NCI-H1436 treated with DMSO at 0.1 percent for 48 hours (cell line): ENCODE measurements at places on chromosomes 11 and 22.

- DNase-seq: no peak
Observed at GRCh38 chr11:79110796-79111195, 330.0 kb downstream of the TENM4 start.

DNA sequence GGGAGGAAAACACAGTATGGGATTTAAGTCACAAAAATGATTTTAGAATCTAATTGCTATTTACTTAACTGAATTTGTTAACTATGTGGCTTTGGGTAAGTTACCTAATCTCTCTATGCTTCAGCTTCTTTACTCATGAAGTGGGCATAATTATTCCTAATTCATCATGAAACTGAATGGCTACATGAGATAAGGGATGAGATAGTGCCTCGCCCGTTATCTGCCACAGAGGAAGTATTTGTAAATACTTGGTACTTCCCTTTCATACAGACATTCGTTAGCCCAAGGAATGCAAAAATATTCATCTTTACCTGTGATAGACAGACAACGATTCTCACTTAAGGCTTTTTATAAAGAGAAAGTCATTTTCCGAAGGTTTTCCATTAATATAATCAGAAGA is 221.2 kb upstream of the BLID start:
- DNase-seq: no peak

DNA sequence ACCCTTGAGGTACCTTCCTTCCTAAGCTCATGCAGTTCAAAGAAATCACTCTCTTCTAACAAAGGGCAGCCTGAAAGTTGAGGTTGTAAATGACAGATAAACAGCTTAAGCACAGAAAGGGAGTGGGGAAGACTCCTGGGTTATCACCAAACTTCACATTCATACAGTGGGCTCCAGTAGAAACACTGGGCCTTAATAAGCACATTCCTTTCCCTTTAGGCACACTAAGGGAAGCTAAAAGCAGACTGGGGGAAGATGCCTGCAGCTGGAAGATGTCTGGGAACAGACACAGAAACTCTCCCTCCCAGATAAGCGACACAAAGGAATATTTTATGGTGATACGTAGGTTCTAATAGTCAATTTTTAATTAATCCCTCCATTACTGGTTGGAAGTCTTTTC is 350.3 kb upstream of the MPPED2 start:
- no peak for DNase-seq

DNA sequence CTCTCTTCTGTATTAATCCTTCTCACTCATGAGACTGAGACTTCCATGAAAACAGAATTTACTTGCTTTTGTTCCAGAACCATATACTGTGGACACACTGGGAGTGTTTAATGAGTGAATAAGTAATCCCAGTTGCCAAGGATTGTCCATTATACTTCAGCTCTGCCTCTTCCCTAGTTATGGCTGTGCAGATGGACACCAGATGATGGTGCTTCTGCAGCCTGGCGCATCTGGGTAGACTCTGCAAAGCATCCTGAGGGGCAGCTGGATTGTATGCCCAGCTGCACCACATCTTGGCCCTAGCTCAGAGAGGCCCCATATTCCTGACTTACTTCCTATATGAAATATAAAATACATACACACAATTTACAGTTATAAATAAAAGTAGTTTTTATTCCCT is 43.5 kb downstream of the DBX1 start:
- no peak for DNase-seq

DNA sequence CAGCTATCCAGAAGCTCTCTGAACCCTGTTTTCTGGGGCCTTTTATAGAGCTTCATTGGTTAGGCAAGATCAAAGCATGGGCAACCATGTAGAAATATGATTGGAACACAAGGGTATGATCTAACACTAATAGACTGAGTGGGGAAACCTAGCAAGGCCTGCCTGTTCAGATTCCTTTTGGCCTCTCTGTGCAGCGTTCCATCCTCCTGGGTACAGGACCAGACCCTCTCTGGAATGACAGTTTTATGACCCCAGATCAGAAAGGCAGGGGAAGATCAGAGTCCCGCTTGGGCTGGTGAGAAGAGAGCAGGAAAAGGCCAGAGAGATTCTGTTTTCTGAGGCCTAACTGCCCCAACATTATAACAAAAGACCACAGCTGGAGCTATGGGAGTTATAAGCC is 36.7 kb upstream of the VWA5A start:
- DNase-seq: no peak

GRCh38 chr11:71472357-71472885 is 19.4 kb downstream of the NADSYN1 start:
- DNase-seq: no peak

GRCh38 chr11:127925475-127925874 is 661.9 kb downstream of the ETS1 start:
- no peak for DNase-seq

- DNase-seq: no peak
Observed at GRCh38 chr22:45262195-45262930, 21.7 kb upstream of the KIAA0930 start.

GRCh38 chr11:58606930-58607714 is 15.3 kb upstream of the CNTF start:
- DNase-seq: no peak

DNA sequence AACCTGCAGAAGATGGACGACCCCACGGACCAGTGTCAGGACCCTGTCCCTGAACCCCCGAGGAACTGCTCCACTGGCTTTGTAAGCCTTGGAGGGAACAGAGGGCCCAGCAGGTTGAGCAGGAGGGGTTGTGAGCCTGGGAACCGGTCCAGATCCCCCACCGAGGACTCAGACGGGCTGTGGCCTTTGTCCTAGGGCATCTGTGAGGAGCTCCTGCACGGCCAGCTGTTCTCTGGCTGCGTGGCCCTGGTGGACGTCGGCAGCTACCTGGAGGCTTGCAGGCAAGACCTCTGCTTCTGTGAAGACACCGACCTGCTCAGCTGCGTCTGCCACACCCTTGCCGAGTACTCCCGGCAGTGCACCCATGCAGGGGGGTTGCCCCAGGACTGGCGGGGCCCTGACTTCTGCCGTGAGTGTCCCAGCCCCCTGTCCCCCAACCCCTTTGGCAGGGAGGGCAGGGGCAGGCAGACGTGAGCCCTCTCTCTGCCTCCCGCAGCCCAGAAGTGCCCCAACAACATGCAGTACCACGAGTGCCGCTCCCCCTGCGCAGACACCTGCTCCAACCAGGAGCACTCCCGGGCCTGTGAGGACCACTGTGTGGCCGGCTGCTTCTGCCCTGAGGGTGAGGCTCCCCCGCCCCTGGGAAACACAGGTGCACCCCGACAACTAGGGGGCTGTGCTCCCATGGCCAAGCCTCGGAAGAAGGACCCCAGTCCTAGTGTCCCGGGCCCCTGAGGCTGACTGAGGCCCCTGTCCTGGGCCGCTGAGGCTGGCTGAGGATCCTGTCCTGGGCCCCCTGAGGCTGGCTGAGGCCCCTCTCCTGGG is 6.4 kb downstream of the MUC5AC start:
- DNase-seq: no peak

DNA sequence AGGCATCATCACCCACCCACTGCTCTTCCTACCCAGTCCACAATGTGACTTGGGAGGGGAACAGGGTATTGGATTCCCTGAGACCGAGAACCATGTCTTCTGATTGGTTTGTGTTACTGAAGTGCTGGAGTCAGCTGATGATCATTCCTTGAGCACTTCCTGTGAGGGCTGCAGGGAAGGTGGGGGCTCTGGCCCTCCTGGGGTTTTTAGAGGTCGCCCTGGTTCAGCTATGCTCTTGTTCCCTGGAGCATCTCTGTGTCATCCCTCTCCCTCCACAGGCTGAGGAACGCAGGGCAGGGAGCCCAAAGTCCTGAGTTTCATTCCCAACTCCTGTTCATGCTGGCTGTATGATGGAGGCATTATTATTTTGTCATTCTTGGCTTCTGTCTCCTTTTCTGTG is 6.7 kb downstream of the ZC3H7B start:
- no peak for DNase-seq

GRCh38 chr11:24238771-24239645 is 257.8 kb upstream of the LUZP2 start:
- no peak for DNase-seq

DNA sequence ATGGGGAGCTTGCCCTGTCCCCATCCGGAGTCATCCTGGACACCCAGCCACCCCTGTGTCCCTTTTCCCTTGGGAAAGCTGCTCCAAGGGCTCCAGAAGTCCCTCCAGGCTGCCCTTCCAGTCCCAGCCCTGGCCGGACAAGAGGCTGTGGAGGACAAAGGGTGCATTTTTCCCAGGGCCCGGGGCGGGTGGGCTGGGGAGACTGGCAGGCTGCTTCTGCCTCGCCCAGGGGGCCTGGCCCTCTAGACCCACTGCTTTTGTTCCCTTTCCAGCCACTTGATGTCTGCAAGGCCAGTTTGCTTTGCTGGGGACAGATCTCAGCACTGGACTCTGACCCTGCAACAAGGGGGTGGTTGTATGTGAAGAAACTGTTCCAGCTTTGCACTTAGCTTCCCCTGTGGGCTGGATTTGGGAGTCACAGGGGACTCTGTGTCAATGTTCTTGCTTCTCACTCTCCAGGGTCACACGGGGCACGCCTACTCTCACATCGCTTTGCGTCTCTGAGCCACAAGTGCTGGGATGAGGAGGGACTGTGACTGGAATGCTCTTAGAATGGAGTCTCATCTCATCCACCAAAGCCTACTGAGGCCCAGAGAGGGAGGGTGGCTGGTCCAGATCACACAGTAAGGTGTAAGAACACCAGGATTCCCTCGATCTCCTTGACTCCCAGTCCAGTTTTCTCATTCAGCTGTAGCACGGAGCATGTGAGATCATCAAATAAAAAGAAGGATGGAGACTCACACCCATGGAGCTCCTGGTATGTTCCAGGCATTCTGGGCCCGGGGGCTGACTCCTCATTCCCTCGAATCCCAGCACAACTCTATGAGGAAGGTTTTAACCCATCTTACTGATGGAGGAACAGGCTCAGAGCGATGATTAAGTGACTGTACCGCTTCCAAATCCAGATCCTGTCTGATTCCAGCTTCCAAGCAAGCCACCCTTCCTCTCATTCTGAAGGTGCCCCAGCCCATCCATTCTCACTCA is 59.9 kb downstream of the FBXO7 start:
- DNase-seq: no peak

DNA sequence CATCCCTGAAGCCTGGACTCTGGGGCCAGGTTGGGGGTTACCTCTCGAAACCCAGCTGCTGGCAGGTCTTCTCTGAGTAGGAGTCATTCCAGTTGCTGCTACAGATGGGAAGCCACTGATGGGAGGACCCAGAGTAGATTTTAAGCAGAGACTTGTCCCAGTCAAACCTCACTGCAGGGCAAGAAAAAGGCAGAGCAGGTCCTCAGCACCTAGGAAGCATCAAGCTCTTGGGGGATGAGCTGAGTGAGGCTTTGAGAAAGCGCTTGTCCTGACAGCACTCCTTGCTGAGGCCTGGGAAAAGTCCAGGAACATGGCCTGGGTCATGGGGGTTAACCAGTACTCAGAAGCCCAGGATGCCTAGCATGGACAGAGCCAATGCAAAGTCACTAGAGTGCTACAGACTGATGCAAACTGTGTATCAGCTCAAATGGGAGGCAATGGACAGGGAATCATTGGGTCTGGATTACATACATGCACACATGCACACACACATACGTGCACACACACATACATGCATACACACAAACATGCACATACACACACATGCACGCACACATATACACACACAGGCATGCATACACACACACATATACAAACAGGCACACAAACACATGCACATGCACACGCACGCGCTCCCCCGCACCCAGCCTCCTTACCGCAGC is 15.3 kb downstream of the TMPRSS13 start:
- no peak for DNase-seq

- peak; percentile 65 for DNase-seq
Observed at GRCh38 chr11:67583247-67584204, at the start of gene GSTP1. TSS of gene GSTP1 (plus strand) at chr11:67583812. CDS start at chr11:67583844, 32 bp downstream.

DNA sequence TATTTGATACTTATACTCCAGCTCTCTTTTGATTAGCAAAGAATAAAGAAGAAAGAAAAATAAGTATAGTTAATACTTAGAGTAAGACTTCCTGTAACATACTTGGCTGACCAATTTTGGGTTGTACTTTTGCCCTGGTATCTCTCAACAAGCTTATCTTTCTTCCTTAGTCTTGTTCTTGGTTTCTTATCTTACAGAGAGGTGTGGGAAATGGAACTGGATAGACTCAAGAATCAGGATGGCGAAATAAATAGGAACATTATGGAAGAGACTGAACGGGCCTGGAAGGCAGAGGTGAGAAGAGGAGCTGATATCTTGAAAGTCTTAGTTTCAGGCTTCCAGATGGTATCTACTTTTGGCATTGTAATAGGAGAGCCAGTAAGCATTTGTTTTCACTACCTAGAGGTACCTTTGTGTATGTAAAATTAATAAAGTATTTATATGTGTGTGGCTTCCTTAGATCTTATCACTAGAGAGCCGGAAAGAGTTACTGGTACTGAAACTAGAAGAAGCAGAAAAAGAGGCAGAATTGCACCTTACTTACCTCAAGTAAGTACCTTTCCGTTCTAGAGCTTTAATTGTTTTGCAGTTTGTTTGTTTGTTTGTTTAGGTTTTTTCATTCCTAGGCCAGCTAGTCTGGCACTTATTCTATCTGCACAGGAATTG is 11.3 kb upstream of the BACE1-AS start:
- no peak for DNase-seq

GRCh38 chr22:35912658-35913057 is 116.0 kb downstream of the RBFOX2 start:
- DNase-seq: no peak

GRCh38 chr22:28716686-28717085 is 24.9 kb downstream of the CHEK2 start:
- DNase-seq: no peak

DNA sequence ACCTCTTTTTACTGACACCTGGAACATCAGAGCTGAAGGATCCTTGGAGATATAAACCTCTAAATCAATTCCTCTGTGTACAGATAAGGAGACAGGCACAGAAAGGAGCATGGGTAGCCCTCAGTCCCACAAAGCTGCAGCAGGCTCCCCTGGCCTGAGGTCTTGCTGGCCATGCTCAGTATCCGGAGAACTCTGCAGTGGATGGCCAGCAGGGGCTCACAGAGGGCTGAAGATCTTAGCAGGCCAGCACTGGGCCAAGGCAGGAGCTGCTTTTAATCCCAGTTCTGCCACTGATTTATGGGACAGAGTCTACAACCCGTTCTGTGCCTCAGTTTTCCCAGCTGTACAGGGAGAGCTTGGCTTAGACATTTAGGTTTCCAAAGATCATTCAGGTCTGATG is 52.6 kb upstream of the LRRC32 start:
- no peak for DNase-seq

DNA sequence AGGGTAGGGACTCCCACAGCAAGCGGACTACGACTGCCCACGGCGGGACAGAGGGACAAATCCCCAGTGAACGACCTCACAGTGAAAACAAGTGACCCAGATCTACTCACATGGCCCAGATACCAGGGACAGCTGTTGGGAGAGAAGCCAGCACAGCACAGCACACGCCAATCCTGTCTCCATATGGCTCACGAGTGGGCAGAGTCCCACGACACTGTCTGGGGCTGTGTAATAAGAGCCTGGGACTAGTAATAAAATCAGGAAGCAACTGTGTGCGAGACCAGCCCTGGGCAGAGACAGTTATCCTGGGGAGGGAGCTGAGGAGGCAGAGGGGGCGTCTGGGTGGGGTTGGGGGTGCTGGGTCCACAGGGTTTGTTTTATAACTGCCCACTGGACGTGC is 385.0 kb downstream of the CTTN start:
- no peak for DNase-seq
